ENCODE measurements at places on chromosomes 7 and 10.

GRCh38 chr7:89623018-89623672 is 531.1 kb upstream of the STEAP1 start:
- no peak for DNase-seq

DNA sequence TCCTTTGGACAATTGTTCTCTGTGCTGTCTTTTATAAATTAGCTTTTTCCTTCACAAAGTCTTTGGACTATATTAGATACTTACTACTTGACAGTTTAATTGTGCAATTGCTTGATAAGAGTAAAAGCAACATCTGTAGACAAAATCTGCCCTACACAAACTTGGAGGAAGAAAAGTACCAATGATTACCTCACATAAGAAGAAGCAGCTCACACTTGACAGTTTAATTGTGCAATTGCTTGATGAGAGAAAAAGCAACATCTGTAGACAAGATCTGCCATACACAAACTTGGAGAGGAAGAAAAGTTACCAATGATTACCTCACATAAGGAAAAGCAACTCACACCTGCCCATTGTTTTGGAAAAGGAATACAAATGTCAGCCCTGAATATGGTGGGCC is 17.1 kb upstream of the SCIN start:
- no peak for DNase-seq

DNA sequence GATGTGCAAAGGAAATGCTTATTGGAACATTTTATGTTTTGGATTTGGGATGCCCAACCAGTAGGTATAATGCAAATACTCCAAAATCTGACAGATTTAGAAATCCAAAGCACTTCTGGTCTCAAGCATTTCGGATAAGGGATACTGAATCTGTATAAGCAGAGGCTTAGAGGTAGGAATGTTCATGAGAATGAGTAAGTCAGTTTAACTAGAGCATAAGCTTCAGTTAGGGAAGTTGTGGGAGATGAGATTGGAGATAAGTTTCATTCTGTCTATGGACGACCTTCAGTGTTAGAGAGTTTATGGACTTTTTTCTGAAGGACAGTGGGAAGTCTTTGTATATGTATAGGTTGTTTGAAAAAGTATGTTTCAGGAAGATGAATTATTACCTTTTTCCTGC is 10.4 kb downstream of the TAX1BP1 start:
- DNase-seq: no peak

- DNase-seq: no peak
These were observed 303.2 kb upstream of the GHITM start for GRCh38 chr10:83835945-83836745.

- DNase-seq: no peak
These were observed 15.0 kb upstream of the CXCL12 start for GRCh38 chr10:44399659-44400451.
